ENCODE measurements at places on chromosomes 12 and 14.

DNA sequence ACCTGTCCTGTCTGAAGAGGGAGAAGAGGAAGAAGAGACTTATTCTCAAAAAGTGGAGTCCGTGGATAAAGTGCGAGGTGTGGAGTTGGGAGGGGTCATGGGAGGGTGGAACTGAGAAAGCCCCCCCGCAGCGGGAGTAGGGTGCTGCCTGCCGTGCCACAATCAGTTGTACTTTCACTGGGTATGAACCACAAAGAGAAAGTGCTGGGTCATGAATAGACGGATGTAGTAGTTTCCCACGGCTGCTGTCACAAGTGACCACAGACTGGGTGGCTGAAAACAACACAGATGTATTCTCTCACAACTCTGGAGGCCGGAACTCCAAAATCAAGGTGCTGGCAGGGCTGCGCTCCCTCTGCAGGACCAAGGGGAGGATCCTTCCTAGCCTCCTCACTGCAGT lies 5.5 kb downstream of the DNAH10 start:
- no peak for DNase-seq

DNA sequence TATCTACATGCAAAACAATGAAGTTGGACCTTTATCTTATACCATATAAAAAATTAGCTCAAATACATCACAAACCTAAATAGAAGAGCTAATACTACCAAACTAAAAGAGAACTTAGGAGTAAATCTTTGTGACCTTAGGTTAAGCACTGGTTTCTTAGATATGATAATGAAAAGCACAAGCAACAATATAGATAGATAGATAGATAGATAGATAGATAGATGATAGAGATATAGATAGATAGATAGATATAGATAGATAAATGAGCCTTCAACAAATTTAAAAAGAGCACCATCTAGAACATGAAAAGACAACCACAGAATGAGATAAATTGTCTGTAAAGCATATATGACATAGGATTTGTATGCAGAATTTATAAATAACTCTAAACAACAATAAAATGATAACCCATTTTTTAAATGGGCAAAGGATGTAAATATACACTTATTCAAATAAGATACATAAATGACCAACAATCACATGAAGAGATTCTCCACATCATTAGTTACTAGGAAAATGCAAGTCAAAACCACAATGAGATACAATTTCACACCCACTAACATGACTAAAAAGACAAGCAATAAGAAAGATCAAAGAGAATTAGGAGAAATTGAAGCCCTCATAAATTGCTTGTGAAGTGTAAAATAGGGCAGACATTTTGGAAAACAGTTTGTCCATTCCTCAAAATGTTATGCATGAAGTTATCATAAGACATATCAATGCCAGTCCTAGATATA lies 293.7 kb downstream of the BTG1 start:
- DNase-seq, result no peak

DNA sequence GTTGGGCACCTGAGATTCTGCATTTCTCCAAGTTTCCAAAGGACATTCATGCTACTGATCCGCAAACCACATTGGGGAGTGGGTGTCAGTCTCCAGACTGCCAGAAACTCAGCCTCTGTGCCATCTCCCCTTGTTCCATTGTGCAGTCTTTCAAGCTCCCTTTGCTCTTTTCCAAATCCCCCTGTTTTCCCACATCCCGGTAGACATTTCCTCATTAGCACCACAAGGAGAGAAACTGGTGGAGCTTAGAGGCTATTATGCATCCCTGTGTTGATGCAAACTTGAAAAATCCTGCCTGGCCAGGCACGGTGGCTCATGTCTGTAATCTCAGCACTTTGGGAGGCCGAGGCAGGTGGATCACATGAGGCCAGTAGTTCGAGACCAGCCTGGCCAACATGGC lies 10.7 kb downstream of the CCDC63 start:
- peak; percentile 61 for DNase-seq

DNA sequence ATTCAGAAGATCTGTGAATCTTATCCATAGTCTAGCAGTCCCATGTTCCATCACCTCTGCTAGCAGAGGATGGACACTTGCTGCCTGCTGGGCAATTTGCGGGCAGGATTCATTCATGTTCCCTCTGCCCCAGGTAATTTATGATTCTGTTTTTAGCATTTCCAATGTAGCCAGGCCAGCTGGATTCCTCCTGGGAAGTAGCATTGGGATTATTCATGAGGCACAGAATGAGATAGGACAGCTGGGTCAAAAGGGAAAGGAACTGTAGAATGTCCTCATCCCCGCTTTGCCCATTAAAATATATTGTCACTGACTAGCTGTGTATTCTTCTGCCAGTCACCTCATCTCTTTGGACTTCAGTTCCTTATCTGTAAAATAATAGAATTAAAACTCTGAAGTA lies 68.7 kb downstream of the SLC35F4 start:
- no peak for DNase-seq

DNA sequence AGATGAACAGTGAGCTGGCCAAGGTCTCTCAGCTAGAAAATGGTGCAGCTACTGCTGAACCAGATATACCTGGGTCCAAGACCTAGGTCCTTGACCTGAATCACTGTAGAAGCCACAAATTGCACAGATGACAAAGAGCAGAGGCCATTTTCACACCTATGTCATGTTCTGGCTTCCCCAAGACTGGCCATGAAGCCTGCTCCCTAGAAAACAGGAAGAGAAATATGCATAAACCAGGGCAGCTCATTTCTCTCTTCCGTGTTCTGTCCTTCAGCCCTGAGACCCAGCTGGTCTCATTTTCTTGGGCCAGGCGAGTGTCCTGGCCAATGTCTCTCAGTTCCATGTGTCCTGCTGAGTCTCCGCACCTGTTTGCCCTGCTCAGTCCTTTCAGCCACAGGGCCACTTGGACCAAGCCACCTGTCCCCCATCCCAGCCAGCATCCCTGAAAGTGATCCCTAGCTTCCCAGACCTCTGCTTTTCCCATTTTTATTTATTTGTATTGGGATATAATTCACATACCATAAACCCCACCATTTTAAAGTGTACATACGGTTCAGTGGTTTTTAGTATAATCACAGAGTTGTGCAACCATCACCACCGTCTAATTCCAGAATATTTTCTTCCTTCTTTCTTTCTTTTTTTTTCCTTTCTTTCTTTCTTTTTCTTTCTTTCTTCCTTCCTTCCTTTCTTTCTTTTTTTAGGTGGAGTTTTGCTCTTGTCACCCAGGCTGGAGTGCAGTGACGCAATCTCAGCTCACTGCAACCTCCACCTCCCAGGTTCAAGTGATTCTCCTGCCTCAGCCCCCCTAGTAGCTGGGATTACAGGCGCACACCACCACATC lies 27.0 kb downstream of the P2RX7 start:
- no peak for DNase-seq

DNA sequence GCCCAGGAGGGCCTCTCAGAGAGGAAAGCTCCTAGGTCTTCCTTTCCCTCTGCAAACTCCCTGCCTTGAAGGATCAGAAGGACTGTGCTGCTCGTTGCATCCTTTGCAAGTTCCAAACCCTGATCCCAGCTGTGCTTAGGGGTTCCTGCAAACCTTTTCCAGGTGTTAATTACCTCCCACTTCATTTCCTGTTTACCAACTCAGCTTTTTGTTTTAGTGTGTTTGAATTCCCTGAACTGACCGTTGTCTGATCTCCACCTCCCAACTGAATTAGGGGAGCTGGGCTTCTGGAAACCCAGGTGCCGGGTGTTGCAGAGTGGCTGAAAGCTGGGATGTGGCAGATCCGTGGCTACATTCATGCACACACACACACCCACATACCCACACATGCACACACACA lies 20.6 kb upstream of the BDKRB1 start:
- peak; percentile 73 for DNase-seq

DNA sequence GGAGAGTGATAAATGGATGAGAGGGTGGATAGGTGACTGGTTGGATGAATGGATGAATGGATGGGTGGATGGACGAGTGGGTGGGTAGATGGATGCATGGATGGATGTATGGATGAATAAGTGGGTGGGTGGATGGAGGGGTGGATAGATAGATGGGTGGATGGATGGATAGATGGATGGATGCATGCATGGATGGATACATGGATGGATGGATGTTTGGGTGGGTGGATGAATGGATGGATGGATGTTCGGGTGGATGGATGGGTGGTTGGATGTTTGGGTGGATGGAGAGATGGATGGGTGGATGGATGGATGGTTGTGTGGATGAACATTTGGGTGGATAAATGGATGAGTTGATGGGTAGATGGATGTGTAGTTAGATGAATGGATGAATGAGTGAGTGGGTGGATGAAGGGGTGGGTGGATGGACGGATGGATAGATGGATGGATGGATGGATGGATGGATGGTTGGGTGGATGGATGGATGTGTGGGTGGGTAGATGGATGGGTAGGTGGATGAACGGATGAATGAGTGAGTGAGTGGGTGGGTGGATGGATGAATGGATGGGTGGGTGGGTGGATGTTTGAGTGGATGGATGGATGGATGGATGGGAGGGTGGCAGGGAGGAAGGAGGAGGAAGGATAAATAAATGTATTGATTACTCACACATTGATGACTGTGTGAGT lies 9.7 kb upstream of the TMEM179 start:
- DNase-seq, result no peak

DNA sequence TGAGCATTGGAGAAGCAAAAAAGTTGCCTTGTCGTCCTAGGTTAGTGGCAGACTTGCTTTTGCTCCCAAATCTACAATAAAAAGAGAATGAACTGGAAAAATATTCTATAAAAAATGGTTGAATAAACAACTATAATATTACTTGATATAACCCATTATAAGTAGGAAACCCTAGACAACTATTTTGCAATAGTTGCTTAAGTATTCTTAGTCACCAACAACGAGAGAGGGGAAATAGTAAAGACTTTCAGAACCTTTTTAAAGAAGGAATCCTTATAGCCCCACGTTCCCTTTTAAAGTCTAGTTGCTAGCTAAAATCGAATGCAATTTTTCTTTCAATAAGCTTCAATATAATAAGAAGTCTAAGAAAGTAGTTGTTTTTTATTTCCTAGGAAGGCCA lies 17.5 kb downstream of the AQP6 start:
- no peak for DNase-seq

DNA sequence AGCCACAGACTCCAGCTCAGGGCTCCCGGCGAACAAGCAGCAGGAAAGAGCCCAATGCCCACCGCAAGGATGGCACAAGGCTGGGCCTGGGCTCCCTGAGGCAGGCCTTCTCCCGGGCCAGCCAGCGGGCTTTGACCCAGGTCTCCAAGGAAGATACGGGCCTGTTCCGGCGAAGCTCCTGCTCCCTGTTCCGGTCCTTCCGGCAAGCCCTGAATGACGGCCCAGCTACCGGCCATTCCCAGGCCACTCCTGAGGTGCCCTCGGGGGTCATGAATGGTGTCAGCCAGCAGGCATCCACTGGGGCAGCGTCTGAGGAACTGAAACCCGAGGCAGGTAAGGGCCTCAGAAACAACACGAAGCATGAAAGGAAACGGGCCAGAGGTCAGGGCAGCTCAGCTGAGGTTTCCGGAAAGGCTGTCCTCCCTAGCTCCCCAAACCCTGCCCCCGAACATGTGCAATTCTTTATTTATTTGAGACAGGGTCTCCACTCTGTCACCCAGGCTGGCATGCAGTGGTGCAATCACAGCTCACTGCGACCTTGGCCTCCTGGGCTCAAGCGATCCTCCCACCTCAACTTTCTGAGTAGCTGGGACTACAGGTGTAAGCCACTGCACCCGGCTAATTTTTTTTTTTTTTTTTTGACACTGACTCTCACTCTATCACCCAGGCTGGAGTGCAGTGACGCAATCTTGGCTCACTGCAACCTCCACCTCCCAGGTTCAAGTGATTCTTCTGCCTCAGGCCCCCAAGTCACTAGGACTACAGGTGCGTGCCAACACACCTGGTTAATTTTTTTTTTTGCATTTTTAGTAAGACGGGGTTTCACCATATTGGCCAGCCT lies 6.0 kb downstream of the EXOC3L4 start:
- DNase-seq, result no peak

DNA sequence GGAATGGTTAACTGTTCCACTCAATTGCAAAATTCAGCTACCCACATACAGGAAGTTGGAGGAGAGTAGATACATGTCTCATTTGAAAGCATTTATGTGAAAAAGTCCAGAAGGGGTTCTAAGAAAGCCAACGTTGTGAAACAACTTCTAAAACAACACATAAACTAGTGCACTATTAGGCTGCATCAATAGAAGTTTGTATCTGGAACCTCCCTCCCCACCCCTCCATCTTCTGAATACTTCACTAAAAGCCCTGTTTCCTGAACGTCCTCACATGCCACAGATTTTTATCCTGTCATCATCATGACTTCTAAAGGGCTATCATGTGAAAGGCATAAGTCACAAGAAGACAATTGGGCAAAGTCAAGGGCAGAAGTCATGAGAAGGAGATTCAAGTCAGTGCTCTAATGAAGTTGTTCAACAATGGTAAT lies 5.5 kb downstream of the KRT79 start:
- no peak for DNase-seq

GRCh38 chr12:44703182-44703910 lies 172.8 kb downstream of the NELL2 start:
- no peak for DNase-seq

DNA sequence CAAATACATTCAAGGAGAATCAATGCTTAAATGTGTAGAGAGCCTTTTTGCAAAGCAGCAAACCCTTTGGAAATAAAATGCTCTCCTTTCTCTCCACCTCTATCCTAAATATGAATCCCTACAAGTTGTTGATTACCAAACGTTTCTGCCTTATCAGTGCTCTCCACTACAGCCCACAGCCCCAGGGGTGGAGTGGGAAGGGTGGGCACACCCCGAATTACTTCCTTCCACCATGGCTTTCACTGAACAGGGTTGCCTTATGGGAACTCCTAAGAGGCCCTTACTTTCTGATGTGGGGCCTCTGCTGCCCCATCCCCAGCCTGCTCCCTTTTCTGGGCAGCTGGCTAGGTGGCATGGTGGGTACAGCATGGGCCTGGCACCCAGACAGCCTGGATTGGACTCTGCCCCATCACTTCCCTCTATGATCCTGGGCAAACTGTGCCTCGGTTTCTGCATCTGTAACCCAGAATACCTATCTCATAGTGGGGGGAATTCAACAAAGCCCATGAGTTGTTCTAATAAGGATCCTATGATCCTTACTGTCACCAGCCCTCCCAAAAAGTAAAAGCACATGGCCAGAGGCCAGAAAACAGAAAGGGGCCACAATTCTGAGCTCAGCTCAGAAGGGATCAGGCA lies 16.1 kb downstream of the AK7 start:
- no peak for DNase-seq

- DNase-seq, result no peak
Observed at GRCh38 chr14:97177635-97178034, 380.5 kb downstream of the VRK1 start.
